ENCODE measurements at places on chromosomes 12 and 14.

DNA sequence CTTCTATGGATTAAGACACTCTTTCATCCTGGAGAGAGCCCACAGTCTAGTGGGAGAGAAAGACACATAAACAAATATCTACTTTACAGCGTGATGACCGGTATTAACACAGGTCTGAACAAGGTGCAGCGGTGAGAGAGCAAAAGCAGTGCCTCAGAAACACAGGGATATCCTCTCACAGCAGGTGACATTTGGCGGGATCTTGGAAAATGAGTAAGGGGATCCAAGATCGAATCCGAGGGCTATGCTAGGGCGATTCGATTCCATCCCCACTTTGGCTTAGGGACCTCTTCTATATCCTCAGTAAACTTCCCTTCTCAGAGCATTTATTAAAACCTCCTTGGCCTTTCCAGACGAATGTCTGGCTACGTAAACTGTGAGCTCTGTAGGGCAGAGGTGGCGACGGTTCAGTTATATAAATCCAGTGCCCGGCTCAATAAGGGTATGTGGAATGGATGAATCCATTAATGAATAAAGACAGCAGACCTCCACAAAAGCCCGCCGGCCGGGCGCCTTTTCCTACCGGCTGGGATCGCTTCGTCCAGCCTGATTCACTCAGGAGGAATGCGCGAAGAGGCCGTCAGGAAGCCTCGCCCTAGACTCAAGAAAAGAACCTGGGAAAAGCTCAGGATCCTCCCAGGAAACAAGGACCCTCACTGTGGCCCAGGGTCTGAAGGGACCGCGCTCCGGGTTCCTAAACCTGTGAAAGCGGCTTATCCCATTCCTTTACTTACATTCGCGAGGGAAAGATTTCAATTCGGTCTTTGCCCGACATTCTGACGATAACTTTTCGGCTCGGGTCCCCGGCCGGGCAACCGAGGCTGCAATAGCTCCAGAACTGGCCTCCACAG, 455 bp downstream of the ATP6V1D start:
- DNase-seq = peak; percentile 24

DNA sequence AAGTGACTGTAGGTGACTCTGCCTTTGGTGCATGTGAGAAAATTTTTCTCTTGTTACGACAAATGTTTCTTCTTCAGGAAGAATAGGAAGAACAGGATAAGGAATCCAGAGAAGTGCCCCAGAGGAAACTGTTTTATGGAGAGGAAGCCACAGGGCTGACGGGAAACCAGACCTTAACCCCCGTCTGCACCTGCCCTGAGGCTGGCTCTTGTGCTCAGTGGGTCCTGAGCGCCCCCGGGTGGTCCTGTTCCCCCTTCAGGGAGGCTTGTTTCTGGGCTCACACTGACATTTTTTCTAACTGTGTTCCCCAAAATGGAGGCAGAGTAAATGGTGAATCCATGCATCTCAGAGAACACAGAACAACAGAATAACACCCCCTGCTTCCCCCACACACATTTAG, 691.8 kb downstream of the TMEM121 start:
- DNase-seq = no peak

DNA sequence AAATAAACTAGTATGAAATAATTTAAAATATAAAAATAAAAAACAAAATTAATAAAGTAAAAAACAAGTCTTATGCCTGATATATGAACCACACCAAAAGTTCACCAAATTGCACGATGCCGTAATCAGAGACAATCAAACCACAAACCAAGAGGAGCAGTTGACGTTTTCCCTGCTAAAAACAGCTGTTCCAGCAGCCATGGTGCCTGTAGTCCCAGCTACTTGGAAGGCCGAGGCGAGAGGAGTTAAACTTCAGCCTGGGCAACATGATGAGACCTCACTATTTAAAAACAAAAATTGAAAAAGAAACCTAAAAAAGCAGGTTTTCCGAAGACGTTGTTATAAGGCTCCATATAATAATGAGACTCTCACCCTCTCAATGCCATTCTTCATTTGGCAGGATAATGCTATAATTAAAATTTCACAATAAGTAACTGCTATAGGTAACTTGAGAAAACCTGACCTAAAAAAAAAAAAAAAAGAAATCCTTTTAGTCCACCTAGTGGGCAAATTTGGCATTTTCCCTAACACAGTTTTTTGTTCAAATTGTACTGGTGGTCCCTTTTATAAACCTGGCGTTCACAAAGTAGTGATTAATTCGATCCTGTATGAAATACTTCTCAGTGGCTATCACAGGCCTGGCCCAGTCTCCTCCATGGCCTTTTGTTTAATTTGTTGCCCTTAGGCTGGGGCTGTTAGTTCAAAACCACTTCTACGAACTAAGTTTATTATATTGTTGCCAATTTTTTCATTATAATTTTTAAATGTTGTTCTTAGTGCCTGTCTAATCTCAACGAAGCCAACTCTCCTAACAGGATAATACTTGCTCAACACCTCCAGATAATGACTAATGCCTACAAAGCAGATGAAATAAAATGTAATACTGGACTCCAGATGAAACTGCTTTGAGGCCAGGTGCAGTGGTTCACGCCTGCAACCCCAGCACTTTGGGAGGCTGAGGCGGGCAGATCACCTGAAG, 62.1 kb downstream of the TNFAIP2 start:
- DNase-seq = no peak

GRCh38 chr12:121608301-121608700, 18.0 kb upstream of the ORAI1 start:
- DNase-seq = no peak

DNA sequence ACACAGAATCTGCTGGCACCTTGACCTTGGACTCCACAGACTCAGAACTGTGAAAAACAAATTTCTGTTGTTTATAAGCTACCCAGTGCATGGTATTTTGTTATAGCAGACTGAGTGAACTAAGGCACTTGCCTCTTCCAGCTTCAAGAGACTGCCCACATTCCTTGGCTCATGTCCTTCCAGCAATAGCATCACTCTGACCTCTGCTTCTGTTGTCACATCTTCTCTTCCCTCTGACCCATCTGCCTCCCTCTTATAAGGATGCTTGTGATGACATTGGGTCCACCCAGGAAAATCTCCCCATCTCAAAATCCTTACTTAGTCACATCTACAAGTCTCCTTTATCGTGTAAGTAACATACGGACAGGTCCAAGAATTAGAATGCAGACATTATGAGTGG, 200.4 kb downstream of the PIK3C2G start:
- no peak for DNase-seq

DNA sequence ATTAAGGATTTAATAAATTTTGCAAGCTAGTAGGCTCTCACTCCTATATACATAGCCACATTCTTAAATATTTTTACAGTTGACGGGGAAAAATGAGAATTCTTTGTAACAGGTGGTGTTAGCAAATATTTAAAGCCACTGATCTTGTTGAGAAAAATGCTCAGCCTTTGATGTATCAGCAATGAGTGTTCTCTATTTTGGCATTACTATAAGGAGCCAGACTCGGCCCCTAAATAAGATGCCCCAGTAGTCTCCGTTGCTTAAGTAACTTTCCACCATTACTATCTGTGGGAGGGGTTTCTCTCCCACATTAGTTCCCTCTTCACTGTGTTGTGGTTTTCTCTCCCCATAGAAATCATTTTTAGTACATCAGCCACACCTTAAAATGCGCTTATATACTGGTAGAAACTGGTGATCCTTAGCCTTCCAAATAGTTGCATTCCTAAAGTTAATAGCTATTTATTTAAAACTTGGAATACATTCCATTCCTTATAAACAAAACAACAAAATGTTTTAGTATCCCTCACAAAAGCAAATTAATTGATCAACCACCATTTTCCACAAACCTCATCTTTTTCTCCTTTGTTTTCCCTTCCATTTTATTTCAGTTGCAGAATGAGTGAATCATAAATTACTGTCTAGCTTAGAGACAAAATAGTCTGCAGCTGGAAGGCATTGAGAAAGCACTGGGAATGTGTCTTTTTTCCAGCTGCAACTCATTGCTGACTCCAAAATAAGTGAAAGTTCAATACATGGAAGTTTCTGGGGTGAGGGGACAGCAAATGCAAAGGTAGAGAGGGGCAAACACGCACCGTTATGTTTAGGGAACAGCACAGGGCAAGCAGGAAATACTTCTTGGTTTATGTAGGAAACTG, 84.7 kb upstream of the FERMT2 start:
- no peak for DNase-seq

DNA sequence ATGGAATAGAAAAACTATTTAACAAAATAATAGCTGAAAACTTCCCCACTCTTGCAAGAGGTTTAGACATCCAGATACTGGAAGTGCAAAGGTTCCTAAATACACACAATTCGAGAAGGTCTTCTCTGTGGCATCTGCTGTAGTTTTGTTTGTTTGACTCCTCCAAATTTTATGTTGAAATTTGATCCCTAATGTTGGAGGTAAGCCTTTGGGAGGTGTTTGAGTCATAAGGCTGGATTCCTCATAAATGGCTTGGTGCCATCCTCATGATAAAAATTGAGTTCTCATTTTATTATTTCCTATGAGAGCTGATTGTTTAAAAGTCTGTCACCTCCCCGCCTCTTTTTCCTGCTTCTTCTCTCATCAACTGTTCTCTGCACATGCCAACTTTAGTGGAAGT, 182.7 kb downstream of the MYRFL start:
- no peak for DNase-seq

- DNase-seq = no peak
These were observed 55.3 kb upstream of the AMN1 start for GRCh38 chr12:31783996-31784645.

GRCh38 chr12:85765453-85765869, 70.7 kb downstream of the RASSF9 start:
- DNase-seq = no peak

GRCh38 chr14:22434901-22435550, 154.0 kb downstream of the DAD1 start:
- DNase-seq = no peak

- no peak for DNase-seq
These were observed 5.3 kb downstream of the LRP1-AS start for GRCh38 chr12:57142121-57142520.

- peak; percentile 69 for DNase-seq
These were observed 117.4 kb downstream of the EML1 start for GRCh38 chr14:99910337-99911309.

DNA sequence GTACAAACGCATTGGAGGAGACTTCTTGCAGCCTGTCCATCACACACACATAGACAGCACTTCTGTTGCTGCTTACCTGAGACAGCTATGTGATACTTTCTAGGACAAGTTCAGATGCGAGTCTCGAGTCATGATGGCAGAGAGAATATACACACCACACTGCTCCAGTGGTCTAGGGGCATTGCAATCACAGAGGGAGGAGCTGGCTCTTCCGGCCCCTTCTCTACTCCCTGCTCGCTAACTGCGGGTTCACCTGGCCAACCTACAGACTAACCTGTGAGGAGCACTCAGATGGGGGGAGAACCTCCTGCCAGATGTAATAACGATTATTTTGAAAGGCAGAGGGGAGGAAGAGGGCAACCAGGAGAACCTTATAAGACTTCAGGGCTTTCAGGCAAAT, 30.7 kb downstream of the EMP1 start:
- DNase-seq = no peak

Measured in AG04450 (cell line).